ENCODE measurements at places on chromosomes 2 and 18.

GRCh38 chr2:36811071-36811470 lies 114.6 kb downstream of the VIT start:
- DNase-seq: no peak

DNA sequence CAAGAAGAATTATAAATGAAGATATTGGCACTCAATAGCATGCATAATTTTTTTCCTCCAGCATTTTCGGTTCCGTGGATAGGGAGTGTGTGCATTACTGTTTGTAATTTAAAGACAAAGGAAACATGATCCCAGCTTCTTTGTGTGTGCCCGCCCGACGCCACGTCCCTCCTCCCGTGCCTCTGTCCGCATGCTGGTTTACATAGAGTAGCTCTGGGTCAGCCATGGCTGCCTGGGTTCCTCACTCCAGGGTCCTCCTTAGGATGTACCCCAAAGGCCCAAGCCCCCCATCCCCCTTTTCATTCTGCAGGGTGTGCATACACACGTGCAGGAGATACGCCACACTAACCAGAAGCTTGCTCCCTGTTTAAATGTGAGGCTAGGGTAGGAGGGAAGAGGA lies 214.7 kb downstream of the KLHL29 start:
- DNase-seq: no peak

DNA sequence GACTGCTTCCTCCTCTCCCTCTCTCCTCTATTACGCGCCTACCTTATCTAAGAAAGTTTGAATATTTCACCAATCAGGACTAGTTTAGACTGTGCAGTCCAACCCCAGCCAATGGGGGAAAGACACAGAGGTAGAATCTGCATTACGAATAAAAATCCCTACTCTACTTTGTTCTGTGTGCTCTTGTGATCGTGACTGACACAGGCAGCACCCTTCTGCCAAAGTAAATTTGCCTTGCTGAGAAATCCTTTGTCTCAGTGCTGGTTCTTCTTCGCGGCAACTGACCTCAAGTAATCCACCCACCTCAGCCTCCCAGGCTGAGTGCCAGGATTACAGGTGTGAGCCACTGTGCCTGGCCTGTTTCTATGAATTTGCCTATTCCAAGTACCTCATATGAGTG lies 8.6 kb upstream of the CDCA7 start:
- no peak for DNase-seq

DNA sequence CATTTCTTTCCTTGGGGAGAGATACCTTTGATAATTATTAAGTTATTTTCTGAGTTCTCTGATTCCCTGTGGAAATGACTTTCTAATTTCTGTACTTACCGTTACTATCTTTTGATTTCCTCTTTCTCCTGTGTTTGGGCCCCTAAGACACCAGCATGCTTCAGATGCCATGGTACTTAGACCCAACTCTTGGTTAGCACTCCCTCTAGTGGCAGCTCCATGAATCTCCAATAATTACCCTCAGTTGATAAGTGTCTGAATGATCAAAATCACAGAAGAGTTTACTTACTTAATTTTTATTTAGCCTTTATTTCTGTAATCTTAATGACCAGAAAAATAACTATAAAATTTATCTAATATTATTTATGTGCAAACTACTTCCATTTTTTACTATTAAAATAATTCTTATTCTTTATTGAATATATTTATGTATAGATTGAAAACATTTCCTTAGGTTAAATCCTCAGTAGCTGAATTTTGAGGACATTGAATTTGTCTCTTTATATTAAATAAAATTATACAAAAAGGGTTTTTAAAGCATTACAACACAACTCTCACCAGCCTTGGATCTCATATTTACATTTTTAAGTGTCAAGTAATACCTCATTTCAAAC lies 300.4 kb downstream of the KCNS3 start:
- DNase-seq: peak; percentile 4

- no peak for DNase-seq
These were observed 18.4 kb downstream of the SLC4A3 start for GRCh38 chr2:219645631-219646527.

- no peak for DNase-seq
These were observed 14.7 kb downstream of the LINC00305 start for GRCh38 chr18:64134044-64134747.

DNA sequence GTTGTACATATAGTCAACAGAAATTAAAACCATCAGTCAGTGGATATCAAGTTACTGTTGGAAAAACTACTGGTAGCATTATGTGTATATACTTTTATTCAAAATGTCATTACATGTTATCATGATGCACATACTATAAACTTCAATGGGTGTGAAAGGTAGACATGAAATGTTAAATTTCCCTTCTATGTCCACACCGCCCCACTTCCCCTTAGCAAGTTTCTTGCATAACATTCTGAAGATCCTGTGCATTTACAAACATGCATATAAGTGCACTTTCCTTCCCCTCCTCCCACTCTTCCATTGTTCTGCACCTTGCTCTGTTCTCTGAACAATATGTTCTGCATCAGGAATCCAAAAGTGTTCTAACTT lies 16.6 kb upstream of the HK2 start:
- DNase-seq: no peak

GRCh38 chr2:226427538-226428307 lies 371.9 kb downstream of the IRS1 start:
- no peak for DNase-seq

DNA sequence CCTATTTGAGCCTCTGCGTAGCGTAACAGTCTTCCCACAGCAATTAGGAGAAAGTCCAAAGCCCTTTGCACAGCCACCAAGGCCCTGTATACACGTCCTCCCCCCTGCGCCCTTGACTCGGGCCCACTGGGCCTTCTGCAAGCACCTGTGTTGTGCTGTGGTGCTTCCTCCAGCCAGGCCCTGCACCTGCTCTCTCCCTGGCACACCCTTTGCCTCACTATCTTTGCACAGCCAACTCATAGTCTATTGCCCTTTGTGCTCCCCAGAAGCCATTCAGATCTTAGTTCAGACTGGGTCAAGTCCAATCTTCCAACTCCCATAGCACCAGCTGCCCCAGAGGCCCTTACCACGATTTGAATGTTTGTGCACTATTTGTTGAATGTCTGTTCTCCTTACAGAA lies 271.6 kb upstream of the MGAT5 start:
- no peak for DNase-seq

GRCh38 chr18:76909439-76909838 lies 87.1 kb downstream of the ZNF236 start:
- DNase-seq: no peak

DNA sequence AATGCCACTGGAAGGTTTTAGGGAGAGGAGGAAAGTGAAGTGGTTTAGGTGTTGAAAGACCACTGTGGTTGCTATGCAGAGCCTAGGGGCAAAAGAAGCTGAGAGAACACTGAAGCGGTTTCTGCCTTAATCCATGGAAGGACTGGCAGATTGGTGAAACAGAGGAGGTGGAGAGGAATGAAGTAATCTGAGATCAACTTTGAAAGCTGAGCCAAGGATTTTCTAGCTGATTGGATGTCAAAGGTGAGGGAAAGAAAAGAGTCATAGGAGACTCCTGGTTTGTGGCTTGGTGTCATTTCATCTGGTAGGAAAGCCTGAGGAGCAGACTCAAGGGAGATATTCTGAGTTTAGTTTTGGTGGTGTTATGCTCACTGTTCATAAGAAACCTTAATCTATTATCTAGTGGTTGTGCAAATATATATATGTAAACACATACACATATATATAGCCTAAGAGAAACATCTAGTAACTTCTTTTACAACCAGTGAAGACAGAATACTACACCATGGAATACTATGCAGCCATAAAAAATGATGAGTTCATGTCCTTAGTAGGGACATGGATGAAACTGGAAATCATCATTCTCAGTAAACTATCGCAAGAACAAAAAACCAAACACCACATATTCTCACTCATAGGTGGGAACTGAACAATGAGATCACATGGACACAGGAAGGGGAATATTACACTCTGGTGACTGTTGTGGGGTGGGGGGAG lies 134.1 kb upstream of the CREB1 start:
- no peak for DNase-seq

DNA sequence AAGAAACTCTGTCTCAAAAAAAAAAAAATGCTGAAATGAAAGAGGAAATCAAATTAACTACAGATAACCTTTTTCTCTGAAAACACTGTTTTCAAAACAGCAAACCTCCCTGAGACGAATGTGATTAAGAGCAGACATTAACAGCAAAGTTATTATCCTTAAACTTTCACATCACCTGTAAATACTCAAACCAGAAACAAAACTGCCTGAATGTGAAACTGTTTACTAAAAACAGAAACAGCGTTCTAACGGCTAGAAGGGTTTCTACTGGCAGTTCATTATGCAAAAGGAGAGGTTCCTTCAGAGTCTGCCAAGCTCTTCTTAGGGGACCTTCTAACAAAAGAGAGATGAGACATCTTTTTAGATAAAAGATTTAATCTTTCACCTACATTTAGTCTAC lies 45.9 kb downstream of the PNO1 start:
- DNase-seq: no peak

All from stimulated activated CD4-positive, alpha-beta T cell treated with anti-CD3 and anti-CD28 coated beads, Interleukin-15, amount 100 ng/mL, for 48 hours (primary cell).